NCI-H187 (cell line): ENCODE measurements at places on chromosomes 13 and 19.

DNA sequence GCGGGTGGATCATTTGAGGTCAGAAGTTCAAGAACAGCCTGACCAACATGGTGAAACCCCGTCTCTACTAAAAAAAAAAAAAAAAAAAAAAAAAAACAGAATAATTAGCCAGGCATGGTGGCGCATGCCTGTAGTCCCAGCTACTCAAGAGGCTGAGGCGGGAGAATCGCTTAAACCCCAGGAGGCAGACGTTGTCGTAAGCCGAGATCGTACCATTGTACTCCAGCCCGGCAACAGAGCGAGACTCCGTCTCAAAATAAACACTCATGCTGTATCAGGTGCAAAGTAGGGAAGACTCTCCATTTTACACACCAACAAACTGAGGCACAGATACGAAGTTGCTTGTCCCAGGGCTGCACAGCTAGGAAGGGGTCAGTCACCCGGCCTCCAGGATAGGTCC, 15.6 kb downstream of the TLE6 start:
- no peak for DNase-seq

DNA sequence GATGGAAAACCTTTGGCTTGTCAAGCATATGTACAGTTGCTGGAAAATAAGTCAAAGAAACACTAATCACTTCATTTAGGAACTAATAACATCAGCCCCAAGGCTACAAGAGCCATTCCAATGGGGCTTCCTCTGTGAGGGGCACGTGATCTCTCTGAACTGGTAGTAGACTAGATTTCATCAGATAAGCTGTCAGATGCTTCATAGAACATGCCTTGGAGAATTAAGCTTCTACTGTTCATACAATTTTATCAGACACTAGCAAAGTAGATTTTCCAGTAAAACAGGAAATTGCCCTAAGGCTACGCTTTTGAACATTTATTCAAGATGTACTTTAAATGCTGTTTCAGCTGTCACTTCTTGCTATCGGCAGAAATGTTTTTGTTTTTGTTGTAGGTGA, 107.8 kb downstream of the EDNRB start:
- no peak for DNase-seq

GRCh38 chr13:28392428-28392827, 102.5 kb downstream of the FLT1 start:
- DNase-seq = no peak

- no peak for DNase-seq
Measured at GRCh38 chr19:4649392-4650047, 10.2 kb downstream of the TNFAIP8L1 start.

GRCh38 chr13:52810011-52810410, 38.4 kb downstream of the PCDH8 start:
- no peak for DNase-seq

DNA sequence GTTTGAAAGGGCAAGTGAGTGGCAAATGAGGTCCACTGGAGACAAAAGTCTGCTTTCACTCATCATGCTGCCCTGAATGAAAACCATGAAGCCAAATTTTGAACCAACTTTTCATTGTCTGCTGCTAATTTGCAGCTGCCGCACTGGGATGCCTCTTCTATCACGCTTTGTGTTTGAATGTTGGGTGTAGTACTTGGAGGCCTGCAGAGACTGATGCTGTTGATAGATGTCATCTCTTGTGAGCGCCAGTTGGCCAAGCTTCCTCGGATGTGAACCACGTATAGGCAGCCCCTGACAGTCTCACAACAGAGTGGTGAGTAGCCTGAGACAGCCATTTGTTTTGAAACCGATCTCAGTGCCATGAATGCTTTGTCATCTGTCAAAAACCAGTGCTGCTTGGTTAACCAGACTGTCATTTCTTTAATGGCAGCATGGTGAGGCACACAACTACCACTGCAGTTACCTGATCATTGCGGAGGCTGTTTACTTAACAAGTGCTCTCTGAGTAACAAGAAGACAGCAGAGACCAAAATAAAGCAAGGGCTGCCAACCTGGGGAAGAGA, 31.2 kb upstream of the SLC10A2 start:
- no peak for DNase-seq

- DNase-seq = peak; percentile 3
Measured at GRCh38 chr19:28710278-28710677, 502.7 kb downstream of the UQCRFS1 start.
